Stimulated activated CD8-positive, alpha-beta memory T cell treated with anti-CD3 and anti-CD28 coated beads, Interleukin-4, amount 100 ng/mL, for 4 hours (primary cell): ENCODE measurements at places on chromosomes 11 and 22.

DNA sequence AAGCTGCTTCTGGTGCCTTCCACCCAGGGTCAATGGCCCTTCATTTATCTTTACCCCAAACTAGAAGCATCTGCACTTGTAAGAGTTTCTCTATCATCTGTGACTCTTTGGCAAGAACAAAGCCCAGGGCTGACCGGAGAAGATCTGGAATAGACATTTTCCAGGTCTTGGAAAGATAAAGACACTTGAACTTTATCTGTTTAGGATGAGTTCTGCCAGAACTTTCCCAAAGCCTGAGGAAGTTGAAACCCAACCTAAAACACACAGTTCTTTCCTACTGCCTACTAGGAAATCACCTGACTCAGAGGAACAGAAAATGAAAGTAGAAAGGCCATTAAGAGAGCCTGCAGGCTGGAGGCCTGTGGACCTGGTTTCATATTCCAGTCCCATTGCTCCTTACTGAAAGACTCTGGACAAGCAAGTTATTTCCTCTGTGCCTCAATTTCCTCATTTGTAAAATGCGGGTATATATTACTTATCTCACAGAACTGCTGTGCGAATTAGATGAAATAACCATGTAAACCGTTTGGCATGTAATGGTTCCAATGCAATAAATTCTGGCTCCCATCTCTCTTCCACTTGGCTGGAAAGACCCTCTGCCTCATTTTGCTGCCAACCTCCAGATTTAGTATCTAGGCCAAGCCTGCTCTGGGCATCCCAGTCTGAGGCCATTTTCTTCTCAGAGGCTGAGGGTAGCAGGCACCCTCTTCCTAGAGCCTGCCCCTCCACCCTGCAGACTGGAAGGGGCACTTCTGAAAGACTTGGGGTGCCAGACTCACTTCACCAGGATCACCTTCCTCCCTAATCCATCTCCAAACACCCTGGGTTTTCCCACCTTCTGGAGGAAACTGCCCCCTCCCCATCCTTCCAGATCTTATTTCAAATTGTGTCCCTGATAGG is 1.2 kb downstream of the UBE2L6 start:
- peak; percentile 13 for DNase-seq

GRCh38 chr11:60098508-60098907 is 10.0 kb downstream of the MS4A2 start:
- DNase-seq: no peak

DNA sequence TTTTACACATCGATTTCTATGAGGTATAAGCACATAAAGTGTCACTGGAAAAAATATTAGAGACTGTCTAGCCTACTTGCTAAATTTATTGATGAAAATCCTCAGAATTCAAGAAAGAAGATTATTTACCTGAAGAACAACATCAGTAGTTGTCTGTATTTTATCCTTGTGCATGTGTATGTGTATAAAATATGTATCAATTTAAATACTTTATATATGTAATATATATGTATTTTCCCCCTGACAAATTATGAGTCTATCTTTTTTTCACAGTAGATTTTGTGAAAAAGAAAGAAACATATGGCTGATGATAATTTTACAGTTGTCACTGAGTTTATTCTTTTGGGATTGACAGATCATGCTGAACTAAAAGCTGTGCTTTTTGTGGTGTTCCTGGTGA is at the start of gene OR5J2:
Gene OR5J2 (plus strand): TSS at position 301 of the 400 bp plus-strand sequence. CDS start 0 bp downstream, at position 301.
- DNase-seq: no peak

DNA sequence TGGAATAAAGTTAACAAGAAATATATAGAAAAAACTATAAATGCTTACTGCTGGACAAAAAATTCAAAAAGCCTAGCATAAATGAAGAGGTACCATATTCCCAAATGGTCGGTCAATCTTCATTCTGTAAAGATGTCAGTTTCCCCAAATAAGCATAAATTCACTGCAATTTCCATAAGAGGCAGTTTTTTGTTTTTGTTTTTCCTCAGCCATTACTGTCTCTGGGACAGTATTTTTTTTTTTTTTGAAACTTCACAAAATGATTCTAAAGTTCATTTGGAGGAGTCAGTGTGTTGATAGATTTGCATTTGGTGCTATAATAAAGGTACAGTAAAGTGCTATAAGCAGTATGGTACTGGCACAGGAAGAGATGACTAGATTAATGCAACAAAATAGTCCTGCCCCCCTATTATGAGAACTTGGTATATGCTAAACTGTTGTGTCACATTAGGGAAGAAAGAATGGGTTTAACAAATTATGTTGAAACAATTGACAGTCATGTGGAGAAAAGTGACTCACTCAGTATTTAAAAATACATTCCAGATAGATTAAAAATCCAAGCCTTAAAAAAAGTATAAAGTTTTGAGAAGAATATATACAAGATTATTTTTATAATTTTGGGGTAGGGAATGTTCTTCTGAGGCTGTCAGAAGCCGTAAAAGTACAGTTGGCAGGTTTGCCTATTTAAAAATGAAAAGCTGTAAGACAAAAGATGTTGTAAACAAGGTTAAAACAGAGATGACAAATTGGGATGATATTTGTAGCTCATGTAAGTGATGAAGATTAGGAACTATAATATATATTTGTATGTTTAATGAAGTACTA is 2.6 kb upstream of the FTH1 start:
- DNase-seq: no peak

- DNase-seq: no peak
Observed at GRCh38 chr11:120563703-120564572, 52.4 kb downstream of the GRIK4 start.

GRCh38 chr11:75479597-75480145 is 46.1 kb downstream of the GDPD5 start:
- no peak for DNase-seq

- no peak for DNase-seq
Observed at GRCh38 chr11:70068345-70068744, 9.8 kb upstream of the ANO1 start.

GRCh38 chr11:118901494-118902335 is 18.0 kb downstream of the CXCR5 start:
- DNase-seq: no peak

DNA sequence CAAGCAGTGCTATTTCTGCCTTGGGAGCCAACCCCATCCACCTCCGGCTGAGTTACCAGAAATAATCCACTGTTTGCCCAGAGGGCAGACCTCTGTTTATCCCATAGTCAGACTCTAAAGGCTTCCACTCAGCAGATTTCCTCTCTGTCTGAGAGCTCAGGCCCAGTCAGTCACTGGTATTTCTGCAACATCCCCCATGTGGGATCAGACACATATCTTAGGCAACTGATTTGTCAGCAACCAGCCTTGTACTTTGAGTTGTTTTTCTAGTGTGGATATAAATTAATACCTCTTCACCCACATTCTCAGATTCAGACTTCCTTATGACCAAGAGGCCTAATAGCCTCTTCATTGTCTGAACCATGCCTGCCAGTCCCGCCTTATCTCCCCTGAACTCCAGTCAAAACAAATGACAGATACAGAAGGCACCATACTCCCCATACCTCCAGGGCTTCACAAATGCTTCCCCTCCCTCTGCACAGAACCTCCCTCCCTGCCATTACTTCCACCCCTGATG is 193.6 kb downstream of the FAM76B start:
- DNase-seq: no peak

GRCh38 chr11:70247710-70248072 is 22.8 kb upstream of the PPFIA1 start:
- DNase-seq: no peak

DNA sequence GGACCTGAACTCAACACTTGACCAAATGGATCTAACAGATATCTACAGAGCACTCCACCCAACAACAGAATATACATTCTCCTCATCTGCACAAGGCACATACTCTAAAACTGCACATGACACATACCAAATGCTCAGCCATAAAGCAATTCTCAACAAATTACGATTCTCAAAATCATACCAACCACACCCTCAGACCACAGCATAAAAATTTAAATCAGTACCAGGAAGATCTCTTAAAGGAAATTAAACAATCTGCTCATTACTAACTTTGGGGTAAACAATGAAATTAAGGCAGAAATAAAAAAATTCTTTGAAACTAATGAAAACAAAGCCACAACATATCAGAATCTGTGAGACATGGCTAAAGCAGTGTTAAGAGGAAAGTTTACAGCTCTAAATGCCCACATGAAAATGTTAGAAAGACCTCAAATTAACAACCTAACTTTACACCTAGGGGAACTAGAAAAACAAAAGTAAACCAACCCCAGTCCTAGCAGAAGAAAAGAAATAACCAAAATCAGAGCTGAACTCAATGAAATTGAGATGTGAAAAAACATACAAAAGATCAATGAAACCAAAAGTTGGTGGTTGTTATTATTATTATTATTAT is 37.2 kb downstream of the TMEM123 start:
- no peak for DNase-seq

GRCh38 chr22:22143448-22143847 is 101.1 kb upstream of the VPREB1 start:
- DNase-seq: no peak

GRCh38 chr11:117824571-117825537 is at the start of gene FXYD2:
FXYD2 (minus strand) TSS chr11:117824744; CDS start chr11:117824678, 66 bp downstream.
- DNase-seq: no peak

GRCh38 chr22:49259839-49260615 is 567.6 kb downstream of the BRD1 start:
- DNase-seq: no peak

GRCh38 chr11:8234425-8234821 is 29.3 kb downstream of the LMO1 start:
- DNase-seq: no peak

GRCh38 chr11:90700789-90701439 is 478.1 kb upstream of the CHORDC1 start:
- DNase-seq: no peak

GRCh38 chr11:19294444-19294843 is 53.7 kb upstream of the E2F8 start:
- no peak for DNase-seq

DNA sequence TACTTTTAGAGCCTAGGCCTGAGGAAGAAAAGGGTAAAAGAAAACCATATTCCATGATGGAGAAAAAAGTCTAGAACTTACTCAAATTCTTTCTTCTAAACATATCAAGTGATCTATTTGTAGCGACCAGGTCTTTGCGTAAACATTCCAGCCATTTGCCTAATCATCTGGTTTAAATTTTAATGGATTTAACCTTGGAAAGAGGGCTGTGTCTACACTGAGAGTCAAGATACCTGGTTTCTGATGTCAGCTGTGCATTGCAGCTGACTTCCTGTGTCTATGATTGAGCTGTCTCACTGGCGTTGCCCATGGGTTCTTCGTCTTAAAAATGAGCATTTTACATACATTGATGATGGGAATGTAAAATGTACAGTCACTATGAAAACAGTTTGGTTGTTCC is 10.0 kb upstream of the TMEM123 start:
- DNase-seq: no peak

DNA sequence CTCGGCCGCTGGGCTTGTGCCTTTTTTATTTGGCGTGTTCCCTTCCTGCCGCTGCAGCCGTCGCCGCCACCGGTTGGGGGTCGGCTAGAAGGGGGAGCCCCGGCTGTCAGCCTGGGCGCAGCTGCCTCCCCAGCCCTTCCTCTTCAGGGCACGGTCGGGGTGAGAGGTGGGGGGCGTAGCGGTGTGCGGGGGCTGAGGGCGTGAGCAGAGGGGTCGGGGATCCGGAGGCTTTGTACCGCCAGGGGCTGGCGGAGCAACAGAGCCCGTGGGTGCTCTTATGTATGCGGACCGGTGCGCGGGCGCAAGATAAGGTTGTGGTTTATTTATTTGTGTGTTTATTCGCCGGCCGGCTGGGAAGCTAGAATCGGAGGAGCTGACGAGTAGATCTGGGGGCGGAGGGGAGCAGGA is 477 bp downstream of the ZBTB16 start:
- DNase-seq: no peak

DNA sequence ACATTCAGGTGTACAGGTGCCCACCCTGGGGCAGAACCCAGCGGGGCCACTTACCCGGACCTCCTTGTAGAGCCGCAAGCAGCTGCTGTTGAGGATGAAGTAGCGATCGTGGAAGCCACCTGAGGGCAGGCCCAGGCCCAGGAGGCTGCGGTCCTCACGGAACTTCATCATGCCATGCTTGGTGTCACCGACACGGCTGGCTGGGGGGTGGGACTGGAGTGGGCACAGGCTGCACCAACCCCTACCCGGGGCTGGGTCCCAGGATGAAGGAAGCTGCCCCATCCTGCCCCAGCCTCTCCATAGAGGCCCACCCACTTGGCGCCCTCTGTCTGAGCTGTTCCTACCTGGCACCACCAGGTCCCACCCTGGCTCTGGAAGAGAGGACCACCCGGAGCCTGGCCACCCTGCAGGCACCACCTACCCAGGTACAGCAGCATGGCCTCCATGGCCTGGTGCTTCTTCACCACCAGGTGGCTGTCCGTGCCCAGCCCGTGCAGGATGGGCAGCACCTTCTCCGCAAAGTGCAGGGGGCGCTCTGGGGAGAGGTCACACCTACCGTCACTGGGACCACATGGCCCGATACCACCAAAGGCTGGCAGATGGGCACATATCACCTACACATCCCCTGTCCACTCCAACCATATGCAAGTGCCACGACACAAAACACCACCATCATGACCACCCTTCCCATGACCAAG is 19.2 kb upstream of the PDE2A start:
- DNase-seq: no peak

DNA sequence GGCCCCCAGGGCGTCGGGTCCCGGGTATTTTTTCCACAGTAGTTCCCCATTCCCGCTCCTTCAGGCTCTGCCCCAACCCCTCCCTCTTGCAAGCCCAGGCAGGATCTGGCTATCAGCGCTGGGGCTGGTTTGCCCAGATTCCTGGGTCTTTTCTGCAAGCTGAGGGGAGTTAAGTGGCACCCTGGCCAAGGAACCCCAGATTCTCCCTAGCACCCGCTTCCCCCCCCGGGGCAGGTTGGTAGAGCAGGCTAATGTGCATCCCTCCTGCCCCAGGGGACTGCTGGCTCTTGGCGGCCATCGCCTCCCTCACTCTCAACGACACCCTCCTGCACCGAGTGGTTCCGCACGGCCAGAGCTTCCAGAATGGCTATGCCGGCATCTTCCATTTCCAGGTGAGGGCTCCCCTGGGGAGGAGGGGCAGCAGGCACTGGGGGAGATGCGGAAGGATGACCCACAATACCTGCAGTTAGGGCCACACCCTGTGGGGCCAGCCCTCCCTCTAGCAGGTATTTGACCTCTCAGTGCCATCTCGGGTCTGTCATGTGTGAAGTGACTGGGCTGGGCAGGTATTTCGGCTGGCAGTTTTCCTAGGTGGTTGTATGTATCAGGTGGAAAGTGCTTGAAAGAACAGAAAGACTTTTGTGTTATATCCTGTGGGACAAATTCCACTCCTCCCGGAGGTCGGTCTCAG is 1.6 kb downstream of the CAPN1 start:
- no peak for DNase-seq

GRCh38 chr11:108037211-108037610 is 28.5 kb downstream of the CUL5 start:
- DNase-seq: no peak
